ENCODE measurements at places on chromosomes 4 and X.

- DNase-seq, result no peak
Measured at GRCh38 chr4:145099653-145100052, 1.5 kb downstream of the ABCE1 start.

DNA sequence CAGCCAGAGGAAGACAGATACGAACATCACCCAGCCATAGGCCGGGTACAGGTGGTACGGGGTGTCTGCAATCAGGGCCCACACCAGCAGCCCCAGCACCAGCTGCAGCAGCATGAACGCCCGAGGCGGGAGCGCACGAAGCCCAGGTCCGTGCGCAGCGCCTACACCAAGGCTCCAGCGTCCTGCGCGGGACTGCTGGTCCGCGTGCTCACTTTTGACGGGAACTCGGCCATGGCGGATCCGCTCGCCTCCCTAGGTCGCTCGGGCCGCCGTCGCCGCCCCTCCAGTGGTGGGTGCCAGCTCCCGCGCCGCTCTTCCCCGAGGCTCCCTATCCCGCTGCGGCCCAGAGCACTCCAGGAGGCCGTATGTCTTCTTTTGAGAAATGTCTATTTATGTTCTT is 181.2 kb upstream of the DIPK2B start:
- DNase-seq, result no peak

- peak; percentile 22 for DNase-seq
Measured at GRCh38 chr4:10737337-10737736, 52.8 kb upstream of the CLNK start.

- no peak for DNase-seq
Measured at GRCh38 chr4:128255906-128256305, 31.7 kb downstream of the PGRMC2 start.

- no peak for DNase-seq
Measured at GRCh38 chr4:181162676-181163075, 1080.5 kb upstream of the TENM3 start.

GRCh38 chrX:12263211-12263610 is 124.9 kb downstream of the FRMPD4 start:
- DNase-seq, result no peak

DNA sequence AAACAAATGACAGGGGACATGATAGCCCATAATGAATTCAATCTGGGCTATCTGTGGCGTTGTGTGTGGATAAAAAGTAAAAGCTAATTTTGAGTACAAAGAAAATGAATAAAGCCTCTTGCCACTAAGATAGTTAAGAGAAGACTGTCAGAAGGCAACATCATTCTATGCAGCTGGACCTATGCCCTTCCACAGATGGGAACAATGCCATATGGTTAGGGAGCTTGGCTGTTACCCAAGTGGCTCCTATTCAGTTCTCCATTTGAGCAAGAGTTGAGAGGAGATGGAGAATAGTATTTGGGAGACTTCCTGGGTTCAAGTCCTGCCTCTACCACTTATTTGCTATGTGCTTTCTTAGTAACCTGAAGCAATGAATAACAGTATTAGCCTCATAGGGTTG is 107.7 kb downstream of the ANXA3 start:
- no peak for DNase-seq

- DNase-seq, result no peak
Measured at GRCh38 chr4:141391293-141391692, 170.6 kb downstream of the ZNF330 start.

GRCh38 chrX:44225667-44226066 is 117.8 kb downstream of the EFHC2 start:
- DNase-seq, result no peak

Measured in NCI-H146 (cell line).